Esophagus muscularis mucosa (tissue), 4 donors: ENCODE measurements at places on chromosomes 11 and 22. TPM values are rescaled to one million over a fixed set of nuclear protein-coding genes. Genes with fewer than 3 reads are reported as not detected.

The SMTN gene
- total RNA-seq = 1,407 TPM

The NOX4 gene
- total RNA-seq = 4.6 TPM

The TMEM218 gene
- 20.4 TPM for total RNA-seq

The FOSL1 gene
- total RNA-seq = 8.7 TPM

The POLA2 gene
- 14.7 TPM for total RNA-seq

The OR6T1 gene
- total RNA-seq = not detected

The PDGFB gene
- 21.4 TPM for total RNA-seq

The GPHA2 gene
- total RNA-seq = not detected

The RCOR2 gene
- total RNA-seq = 0.42 TPM

The UFD1 gene
- 54.8 TPM for total RNA-seq

The TRIOBP gene
- total RNA-seq = 184 TPM

The PATE4 gene
- total RNA-seq = not detected

The IL10RA gene
- 21.2 TPM for total RNA-seq

The PHF21B gene
- total RNA-seq = not detected

The MUC6 gene
- total RNA-seq = not detected

The CTSF gene
- 73.1 TPM for total RNA-seq

The TYR gene
- total RNA-seq = not detected

The CDON gene
- total RNA-seq = 29.1 TPM

The OPCML gene
- total RNA-seq = 0.83 TPM

The SYCE3 gene
- not detected for total RNA-seq

The SLC22A6 gene
- total RNA-seq = not detected

The APLNR gene
- total RNA-seq = 6.3 TPM

The OR8B3 gene
- not detected for total RNA-seq

The SMC1B gene
- total RNA-seq = not detected

The PLA2G3 gene
- total RNA-seq = not detected

The MOV10L1 gene
- total RNA-seq = 0.23 TPM
